ENCODE measurements at places on chromosomes 6 and 20. TPM values are rescaled to one million over a fixed set of nuclear protein-coding genes. Genes with fewer than 3 reads are reported as not detected.

- DNase-seq = no peak
These were observed 21.3 kb downstream of the FOXO3 start for GRCh38 chr6:108581932-108582475.

Gene IYD
- total RNA-seq = not detected

- no peak for DNase-seq
These were observed 383.9 kb downstream of the PLCB1 start for GRCh38 chr20:8515810-8516435.

- no peak for DNase-seq
These were observed 7.1 kb downstream of the PTK6 start for GRCh38 chr20:63529861-63530787.

DNA sequence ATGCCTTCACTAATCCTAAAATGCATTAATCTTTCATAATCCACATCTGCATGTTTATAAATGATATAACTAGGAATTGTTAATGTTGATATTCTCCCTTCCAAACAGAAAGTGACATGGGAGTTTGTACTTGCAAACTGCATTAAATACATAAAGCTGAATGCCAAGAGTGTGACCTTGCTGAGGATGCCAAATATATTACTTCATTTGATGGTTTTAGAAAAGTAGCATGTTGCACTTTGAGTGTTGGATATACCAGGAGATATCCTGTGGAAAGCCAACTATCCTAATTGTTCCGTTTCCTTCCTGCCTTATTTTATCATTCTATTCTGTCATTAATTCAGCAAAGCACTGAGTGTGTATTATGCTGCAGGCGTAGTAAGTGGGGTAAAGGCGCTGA is 229.8 kb downstream of the TMEM242 start:
- no peak for DNase-seq

- DNase-seq = no peak
These were observed 423.4 kb upstream of the IMPG1 start for GRCh38 chr6:76495909-76496308.

Gene ID4
- total RNA-seq = 5.2 TPM

DNA sequence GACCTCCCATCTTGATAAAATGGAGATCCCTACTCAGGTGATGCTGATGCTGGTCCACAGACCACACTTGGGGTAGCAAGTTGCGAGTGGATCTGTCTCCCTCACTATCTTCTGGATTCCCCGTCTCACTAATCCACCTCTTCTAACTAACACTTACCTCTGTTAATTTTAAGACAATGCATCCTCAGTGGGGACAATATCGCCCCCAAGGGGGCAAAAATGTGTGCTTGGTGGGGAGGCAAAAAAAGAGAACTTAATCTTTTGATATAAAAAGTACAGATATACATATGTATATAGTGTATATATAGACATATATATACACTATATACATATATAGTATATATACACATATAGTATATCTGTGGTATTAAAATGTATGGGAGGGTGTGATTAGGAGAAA is 4.3 kb downstream of the LRFN2 start:
- DNase-seq = no peak

DNA sequence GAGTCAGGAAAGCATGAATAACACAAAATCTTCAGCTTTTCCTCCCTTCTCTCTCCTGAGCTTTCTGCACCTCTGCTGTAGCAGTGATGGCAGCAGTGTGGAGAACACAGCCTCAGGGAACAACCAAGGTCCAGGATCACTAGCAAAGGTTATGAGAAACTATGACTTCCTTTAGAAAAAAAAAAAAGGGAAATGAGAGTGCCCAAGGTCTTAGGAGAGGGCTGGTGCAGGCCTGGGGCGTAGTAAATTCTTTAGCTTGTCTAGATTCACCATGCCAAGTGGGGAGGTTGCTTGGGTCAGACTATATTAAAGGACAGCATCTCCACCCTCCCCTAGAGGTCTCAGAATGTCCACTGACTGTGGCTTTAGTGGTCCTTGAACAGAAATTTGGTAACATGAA is 40.4 kb upstream of the POLR1H start:
- no peak for DNase-seq

- DNase-seq = no peak
These were observed 30.5 kb downstream of the FOXP4 start for GRCh38 chr6:41576667-41577066.

GRCh38 chr20:34581341-34582184 is 23.0 kb downstream of the MAP1LC3A start:
- peak; percentile 86 for DNase-seq

Gene KIAA1755
- 3.8 TPM for total RNA-seq

DNA sequence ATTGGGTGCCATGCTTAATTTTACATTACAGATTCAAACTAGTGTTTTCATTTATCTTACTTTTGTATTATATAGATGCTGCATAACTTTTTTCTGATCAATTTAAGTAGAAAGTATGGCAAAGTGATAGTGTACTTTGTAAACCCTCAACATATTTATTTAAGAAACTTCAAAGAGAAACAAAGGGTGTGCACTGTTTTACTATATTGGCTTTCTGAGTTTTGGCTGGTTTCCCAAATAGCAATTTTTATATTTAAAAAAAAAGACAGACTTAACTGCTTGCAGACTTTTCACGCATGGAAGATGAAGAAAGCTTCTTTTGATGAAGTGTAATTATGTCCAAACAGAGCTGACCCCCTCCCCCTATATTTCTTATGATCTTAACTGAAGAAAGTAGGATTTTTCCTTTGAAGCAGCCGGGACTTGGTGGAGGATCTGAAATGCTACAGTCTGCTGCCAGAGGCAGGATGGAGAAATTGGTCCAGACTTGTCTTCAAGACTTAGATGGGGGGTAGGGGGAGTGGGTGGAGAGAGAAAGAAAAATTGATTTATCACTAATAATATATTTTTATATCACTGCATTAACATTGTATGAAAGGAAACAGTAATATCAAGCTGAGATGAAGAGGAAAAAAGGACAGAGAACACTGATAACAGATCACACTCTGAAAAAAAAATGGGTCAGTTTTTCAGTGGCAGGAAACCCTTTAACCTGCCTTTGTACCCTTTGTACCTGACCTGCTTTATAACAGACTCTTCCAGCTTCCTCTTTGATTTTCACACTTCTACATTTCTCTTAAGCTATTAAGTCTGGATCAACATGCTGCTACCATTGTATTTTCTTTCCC is 56.0 kb upstream of the SUPT3H start:
- DNase-seq = no peak

Gene SEMG1
- not detected for total RNA-seq
